ENCODE measurements at places on chromosomes 6 and 20.
A peak's percentile ranks its signal among the peaks of the same experiment; 100 is the strongest.

DNA sequence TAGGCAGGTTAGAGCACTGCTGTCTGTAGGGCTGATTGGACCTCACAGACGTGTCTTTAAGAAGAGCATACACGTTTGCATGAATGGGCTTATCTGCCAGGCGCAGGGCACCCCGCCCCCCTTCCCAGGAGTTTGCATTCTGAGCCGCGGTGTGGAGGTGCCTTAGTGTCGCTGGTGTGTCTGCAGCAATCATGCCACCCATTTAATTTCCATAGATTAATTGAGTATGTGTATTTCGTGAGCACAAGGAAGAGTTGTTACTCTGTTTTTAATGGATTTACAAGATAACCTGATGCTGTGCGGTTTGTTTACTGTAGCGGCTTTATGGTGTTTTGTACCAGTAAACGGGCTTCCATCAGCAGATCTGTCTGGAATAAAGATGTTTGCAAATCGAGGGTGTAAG, 107.7 kb downstream of the ZDHHC14 start:
- DNase-seq: no peak

DNA sequence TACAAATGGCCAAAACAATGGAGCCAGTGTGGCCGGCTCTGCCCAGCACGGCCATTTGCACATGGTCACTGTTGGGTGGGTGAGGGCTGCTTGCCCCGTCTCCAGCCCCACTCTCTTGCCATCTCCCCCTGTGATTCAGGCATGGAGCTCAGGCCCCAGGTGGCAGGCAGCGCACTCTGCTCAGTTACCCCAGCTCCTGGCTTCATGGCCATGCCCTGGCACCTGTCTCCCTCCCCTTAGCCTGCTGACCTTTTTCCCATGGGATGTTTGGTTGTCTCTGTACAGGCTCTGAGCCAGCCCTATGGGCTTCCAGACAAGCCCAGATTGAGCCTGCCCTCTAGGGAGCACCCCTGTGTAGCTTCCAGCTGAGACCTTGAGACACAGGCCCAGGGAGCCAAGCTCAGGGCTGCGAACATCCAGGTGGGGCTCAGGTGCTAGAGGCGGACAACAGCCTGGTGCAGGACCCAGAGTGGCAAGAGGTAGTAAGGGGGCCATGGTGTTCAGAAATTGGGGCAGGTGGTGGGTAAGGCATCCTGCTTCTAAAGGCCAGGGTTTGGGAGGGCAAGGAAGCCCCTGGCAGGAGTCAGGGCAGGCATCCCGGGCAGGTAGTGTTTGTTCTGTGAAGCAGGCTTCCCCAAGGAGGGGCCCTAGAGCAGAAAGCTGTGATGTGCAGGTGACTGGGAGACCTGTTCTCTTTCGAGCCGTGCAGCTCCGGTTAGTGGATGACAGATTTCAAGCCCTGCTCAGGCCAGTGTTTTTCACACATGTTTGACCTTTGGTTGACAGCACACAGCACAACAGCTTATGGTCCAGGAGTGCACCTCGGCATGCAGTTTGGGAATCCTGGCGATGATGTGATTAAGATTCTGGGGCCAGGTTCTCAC, 17.7 kb downstream of the SYNJ2 start:
- no peak for DNase-seq

DNA sequence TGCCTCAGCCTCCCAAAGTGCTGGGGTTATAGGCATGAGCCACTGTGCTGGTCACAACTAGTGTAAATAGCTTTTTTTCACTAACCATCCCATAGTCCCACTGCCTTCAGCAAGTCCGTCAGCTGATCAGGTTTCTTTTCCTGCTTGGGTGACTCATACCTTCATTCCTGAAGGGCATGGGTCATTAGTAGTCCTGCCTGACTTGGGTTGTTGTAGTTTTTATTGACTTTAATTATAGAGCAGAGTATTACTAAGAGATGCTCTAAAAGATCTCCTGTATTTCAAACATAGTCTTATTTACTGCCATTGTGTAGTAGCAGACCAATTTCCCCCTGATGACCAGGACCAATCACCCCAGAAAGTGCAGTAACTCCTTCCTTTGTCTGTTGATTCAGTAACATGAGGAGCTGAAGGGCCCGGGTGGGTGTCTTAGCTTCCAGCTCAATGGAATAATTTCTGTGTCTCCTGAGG, 25.8 kb downstream of the HLA-C start:
- no peak for DNase-seq

DNA sequence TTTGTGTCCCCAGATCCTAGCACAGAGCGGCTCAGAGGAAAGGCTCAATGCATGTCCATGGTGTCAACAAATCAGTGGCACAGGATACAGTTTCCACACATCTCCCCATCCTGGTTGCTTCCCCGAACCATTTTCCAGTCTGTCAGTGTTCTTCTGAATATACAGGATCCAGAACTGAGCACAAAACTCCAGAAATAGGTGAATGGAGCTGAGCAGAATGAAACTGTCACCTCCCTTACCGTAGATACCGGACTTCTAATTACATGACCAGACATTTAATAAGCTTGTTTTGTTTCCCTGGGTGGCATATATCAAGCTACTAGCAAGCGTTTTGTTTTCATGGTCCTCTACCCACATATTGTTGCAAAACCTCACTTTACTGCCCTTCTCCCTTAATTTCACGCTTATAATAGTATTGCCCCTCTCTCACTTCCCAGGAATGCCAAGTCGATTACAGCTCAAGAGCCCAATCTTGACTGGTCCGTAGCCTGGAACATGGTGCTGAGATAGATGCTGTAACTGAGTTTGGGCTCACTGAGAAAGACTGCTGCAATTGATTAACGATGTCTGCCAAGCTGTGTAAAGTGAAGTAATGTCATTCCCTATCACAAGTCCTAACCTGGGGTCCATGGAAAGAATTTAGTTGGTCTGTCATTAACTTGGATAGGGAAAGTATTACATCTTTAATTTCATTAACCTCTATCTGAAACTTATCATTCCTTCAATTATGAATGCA, 12.0 kb upstream of the SCRT2 start:
- DNase-seq: no peak

- no peak for DNase-seq
These were observed 75.8 kb downstream of the BCKDHB start for GRCh38 chr6:80182308-80182707.

DNA sequence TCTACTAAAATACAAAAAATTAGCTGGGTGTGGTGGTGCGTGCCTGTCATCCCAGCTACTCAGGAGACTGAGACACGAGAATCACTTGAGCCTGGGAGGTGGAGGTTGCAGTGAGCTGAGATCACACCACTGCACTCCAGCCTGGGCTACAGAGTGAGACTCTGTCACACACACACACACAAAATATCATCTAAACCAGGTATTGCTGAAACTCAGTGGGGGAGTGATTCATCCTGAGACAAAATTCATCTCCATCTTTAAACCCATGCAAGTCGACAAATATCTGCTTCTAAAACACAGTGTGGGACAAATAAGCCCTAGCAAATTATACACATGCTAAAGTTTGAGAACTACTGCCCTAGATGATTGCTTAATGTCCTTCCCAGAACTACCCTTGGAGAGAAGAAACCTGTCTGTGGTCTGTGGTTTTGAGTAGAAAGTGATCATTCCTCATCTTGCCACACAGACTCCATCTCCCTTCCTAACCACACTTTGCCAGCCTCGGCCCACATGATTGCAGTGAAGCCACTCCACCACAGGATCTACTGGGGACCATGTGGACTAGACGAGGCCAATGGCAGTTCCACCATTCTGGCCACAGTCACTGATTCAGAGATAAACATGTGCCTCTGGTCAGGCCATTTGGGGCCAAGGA, 130.3 kb downstream of the OPRM1 start:
- no peak for DNase-seq

DNA sequence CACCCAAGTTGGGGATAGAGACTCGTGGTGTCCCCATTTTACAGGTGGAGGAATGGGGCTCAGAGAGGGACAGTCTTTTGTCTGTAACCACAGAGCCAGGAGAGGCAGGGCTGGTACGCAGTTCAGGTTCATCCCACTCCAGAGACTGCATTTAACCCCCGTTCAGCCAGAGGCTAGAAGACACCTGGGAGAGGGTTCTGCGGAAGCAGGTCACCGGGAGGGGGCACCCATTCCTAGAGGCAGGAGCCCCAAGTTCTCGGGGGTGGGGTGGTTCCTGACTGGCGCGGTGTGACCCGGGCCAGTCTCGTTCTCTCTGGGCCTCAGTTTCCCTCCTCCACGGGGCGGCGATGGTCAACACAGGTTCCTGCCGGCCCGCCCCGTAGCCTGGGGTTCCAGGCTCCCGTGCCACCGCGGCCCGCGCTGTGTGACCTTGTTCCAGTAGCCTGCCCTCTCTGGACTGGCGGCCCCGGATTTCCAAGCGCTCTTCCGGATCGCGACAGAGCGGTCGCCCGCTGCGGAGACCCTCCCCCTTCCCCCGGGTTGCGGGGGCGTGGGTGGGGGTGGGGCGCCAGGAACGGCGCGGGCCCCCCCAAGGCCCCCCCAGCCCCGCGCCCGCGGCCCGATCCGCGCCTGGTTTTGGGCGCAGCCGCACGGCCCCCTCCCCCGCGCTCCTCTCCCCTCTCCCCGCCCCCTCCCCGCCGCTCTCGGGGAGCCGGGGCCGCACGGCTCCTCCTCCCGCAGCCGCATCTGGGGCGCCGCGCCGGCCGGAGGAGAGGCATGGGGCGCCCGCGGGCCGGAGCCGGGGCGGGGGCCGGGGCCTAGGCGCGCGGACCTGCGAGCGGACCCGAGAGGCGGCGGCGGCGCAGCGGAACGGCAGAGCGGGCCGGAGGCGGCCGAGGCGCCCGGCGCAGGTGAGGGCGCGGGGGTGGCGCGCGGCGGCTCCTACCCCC, at the start of gene DLGAP4:
TSS of gene DLGAP4 (plus strand) at position 738 of the 950 bp plus-strand sequence. CDS start 125,379 bp downstream, outside the sequence.
- no peak for DNase-seq

GRCh38 chr20:2544211-2544610, 7.8 kb downstream of the TMC2 start:
- DNase-seq: no peak

DNA sequence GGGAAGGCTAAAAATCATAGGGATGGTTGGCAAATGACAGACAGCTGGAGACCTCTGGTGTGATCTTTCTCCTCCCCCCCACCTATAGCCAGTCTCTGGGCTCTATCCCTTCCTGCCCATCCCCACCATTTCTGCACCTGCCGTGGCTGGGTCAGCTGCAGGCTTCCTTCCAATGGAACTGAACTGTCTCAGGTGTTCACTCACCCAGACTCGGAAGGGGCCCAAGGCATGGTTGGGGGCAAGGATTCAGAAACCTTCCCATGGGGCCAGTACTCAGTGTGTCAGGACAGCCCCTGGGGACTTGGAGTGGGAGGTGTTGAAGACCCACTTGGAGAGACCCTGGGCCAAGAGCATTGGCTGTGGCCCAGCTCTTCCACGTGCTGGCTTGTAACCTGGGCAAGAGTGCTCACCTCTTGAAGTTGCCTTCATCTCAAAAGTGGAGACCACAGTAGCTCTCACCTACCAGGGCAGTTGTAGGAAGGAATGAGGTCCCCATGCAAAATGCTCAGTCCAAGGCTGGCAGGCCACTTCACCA, 1.7 kb upstream of the PHACTR3 start:
- no peak for DNase-seq

- no peak for DNase-seq
These were observed 747 bp upstream of the TXNDC5 start for GRCh38 chr6:7911345-7911725.

DNA sequence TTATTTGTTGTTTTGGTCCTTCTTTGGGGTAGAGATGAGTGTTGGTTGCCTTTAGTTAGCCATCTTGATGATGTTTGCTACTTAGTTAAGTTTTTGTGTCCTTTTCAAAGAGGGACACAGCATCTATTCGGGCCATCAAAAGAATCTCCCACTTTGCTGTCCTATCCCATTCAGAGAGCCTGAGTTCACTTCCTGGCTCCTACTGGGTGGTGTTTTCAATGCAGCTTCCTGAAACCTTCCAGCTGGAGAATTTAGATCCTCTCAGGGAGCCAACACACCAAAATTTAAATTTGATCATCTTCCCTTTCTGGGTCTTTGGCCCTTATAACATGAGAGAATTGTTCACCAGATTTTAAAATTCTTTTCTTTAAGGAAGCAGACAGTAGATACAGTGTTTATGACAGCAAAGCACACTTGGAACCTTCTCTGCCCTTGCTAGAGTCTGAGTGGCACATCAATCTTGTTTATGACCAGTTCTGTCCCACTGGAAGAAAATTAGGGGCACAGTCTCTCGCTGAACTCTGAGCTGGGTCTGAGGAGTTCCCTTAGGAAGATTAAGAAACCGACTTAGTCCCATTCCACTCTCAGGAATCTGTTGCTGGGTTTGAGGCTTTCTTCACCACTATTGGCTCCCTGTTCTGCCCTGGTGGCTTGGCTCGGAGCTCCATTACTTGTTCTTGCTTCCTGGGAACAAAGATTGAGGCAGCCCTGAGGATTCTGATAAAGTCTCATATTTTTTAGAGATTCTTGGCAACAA, 115.5 kb downstream of the CCDC170 start:
- no peak for DNase-seq

DNA sequence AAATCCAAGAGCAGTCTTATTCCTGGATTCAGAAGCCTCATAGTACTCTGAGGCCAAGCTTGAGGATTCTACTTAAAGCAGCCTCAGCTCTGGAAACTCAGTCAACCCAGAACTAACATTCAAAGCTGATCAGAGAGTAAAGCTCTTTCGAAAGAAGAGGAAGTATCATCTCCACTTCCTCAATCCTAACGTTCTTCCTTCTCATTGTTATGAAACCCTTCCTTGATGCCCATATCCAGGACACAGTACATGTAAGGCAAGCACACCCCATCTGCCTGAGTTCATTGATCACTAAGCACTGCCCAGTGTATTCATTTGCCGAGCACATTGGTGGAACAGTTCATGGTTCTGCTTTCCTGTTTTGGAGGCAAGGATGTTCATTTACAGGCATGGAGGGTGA, at the start of gene IPCEF1:
TSS of gene IPCEF1 (minus strand) at position 114 of the 400 bp plus-strand sequence. CDS start 90,856 bp downstream, outside the sequence.
- no peak for DNase-seq

GRCh38 chr20:2822073-2822472, 5.9 kb downstream of the TMEM239 start:
- no peak for DNase-seq

DNA sequence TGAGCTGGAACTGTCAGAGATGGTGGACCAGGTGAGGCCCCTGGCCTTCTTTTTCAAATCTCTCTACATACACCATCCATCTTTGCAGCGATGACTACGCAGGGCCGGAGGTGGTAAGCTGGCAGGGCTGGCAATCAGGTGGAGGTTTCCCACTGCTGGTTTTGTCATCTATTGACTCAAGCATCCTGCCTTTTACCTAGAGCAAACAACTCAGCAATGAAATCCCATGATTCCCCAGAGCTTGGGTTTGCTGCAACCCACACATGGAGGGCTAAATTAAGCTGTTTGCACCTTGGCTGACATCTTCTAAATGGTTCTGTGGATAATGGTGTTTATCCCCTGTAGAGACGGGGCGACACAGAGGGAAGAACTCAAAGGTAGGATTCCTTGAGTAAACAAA, 170.2 kb downstream of the SCP2D1 start:
- DNase-seq: no peak

GRCh38 chr6:17237246-17237645, 43.9 kb upstream of the RBM24 start:
- no peak for DNase-seq

GRCh38 chr20:51541189-51542032, 1.1 kb downstream of the NFATC2 start:
- peak; percentile 71 for DNase-seq

- DNase-seq: no peak
These were observed 1.5 kb downstream of the COL12A1 start for GRCh38 chr6:75204217-75204958.

GRCh38 chr6:169367507-169367906, 113.9 kb upstream of the THBS2 start:
- no peak for DNase-seq

- DNase-seq: no peak
These were observed 5.5 kb downstream of the ANKEF1 start for GRCh38 chr20:10040070-10040975.

- no peak for DNase-seq
These were observed 155.5 kb downstream of the ANKRD60 start for GRCh38 chr20:58072695-58073671.

- no peak for DNase-seq
These were observed 56.5 kb downstream of the ERMARD start for GRCh38 chr6:169807699-169808607.

Data from activated CD4-positive, CD25-positive, alpha-beta regulatory T cell treated with anti-CD3 and anti-CD28 coated beads, Interleukin-2, amount 50 U/mL, for 72 hours (primary cell).